ENCODE measurements at places on chromosomes 6 and 20.

- DNase-seq = no peak
Measured at GRCh38 chr20:2707353-2708072, 14.9 kb downstream of the EBF4 start.

DNA sequence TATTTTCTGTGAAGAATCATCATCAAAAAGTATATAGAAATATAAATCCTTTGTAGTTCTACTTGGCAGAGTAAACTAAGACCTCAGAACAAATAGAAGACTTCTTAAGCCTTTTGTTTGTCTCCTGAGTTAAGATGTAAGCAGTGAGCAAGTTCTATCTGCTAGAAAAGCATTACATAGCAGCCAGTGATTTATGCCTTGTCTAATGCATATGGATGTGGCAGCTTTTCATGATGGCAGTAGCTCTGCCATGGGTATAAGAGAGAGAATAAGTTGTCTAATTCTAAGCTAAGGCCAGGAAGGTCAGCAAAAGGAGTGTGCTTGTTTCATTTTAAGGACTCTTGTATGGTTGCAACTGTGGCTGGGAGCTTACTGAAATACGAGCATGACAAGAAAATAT is 920.2 kb downstream of the GRIK2 start:
- no peak for DNase-seq

DNA sequence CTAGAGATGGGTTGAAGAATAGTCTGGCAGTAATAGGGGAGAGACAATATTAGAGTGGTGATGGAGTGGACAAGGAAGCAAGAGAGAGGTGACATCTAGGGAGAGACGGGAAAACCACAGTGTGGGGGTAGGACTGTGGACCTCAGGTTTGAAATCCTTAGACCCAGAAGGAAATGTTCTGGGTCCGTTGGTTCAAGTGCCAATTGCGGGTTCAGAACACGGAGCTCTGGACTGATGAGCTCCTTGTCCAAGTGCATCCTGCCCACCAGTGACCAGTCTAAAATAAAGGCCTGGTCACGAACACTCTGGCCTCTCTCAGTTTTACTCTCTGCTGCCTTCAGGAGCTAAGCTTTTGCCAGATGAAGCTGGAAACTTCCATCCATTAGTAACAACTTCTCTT is 174.0 kb downstream of the LINC00237 start:
- no peak for DNase-seq

DNA sequence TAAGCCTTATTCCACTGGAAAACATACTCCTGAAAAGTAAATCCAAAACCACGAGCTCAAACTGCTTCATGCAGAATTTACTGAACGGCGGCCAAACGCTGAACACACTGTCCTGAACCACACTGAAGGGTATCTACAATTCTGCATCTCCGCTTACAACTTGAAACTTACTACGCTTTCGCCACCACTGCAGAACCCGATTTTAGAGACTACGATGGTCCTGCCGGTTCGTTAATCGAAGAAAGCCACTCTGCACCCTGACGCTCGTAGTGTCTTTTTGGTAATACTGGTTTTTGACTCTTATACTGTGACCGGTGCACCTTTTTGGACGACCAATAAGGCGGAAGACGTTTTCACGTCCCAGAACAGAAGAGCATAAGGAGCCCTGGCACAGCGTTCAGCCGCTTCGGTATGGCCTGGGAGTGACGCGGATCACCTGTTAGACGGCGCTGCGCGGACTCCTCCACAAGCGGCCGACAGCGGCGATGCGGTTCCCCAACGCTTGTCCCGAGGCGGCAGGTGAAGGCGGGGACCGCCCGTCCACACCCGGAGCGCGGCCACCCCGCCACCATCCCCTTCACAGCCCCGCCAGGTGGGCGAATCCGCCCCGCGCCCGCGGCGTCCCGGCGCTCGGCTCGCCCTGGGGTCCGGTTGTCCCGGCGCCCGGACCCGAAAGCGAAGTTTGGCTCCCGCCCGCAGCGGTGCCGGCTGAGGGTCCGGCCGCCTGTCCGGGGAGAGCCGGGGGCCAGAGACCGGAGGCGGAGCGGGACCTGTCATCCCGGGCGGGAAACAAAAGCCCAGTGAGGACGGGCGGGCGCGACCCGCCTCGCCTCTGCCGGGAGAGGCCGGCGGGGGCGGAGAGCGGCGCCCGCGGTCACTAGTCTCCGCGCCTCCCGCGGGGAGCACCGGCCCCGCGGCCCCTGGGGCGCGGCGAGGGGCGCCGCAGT is 784 bp downstream of the FKBP5 start:
- DNase-seq = peak; percentile 86

- no peak for DNase-seq
Measured at GRCh38 chr20:33675136-33675959, 1.1 kb upstream of the NECAB3 start.

- DNase-seq = no peak
Measured at GRCh38 chr20:53800883-53801604, 207.4 kb upstream of the ZNF217 start.

DNA sequence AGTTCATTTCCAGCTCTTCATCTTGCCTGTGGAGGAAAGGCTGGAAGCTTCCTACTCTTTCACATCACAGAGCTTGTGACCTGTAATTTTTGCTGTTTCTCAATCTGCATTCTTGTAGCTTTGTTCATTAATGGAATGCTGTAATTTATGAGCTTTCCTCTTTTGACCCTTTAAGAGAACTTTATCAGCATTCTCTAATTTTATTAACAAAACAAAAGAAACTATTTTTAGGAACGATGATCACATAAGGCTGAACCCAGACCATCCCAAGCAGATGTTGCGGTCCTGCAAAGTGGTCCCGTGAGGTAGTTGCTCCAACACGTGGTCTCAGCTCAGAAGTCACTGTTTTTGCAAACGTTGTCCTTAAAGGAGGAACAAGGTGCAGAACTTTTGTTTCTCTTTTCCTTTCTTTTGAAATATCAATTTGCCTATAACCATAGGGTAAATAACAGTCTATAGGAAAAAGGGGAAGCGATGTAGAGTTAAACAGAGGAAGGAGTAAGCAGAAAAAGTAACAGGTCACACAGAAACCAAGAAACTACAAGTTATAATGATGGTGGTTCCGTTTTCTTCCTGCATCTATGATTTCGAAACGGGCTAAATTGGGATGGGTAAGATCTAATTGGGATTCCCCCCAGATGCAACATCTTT is 121.3 kb upstream of the PHACTR1 start:
- DNase-seq = no peak

GRCh38 chr6:119799596-119800509 is 450.3 kb upstream of the MAN1A1 start:
- no peak for DNase-seq

GRCh38 chr6:26205625-26206574 is 118.7 kb downstream of the HFE start:
- no peak for DNase-seq

DNA sequence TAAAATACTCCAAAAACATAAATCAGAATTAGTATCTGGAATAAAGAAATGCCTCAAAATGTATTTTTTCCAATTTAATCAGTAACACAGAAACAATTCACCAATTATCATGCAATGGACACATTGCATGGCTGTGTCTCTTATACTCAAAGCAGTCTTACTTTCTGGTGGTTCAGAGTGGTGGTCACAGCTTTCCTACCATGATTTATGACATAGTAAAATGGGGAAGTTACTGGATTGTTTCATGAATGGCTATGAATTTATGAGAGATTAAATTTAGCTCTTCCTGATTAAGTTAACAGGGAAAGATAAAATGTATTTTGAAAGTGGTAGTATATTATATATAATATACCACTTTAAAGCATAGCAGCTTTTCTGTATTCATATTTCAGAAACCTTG is 331.5 kb upstream of the MAP3K7 start:
- DNase-seq = no peak

DNA sequence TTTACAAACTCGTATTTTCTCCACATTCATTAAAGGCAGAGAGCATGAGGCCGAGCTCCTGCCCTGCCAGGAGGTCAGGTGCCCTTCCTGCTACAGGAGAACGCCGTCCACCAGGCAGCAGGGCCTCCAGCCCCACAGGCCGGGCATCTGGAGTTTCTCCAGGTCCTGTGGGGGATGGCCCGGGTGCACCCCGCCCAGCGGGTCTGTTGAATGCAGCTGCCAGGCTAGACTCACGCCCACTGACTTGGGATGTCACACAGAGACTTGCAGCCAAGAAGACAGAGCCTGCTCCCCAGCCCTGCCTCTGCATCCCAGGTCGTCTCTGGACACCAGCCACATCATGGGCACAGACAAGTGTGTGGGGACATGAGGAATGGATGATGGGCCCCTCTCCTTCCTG is 376.4 kb downstream of the CDH4 start:
- no peak for DNase-seq

- DNase-seq = no peak
Measured at GRCh38 chr6:50936277-50936681, 117.6 kb downstream of the TFAP2B start.

- DNase-seq = no peak
Measured at GRCh38 chr6:67630146-67630545, 1004.9 kb upstream of the ADGRB3 start.

GRCh38 chr6:167513778-167514177 is 188.9 kb downstream of the TTLL2 start:
- no peak for DNase-seq

Data from upper lobe of right lung (tissue), 1 donor.